ENCODE measurements at places on chromosomes 12 and 14. TPM values are rescaled to one million over a fixed set of nuclear protein-coding genes. Genes with fewer than 3 reads are reported as not detected.

Gene COX8C
- not detected for polyA plus RNA-seq

Gene TESPA1
- 2.1 TPM for polyA plus RNA-seq

DNA sequence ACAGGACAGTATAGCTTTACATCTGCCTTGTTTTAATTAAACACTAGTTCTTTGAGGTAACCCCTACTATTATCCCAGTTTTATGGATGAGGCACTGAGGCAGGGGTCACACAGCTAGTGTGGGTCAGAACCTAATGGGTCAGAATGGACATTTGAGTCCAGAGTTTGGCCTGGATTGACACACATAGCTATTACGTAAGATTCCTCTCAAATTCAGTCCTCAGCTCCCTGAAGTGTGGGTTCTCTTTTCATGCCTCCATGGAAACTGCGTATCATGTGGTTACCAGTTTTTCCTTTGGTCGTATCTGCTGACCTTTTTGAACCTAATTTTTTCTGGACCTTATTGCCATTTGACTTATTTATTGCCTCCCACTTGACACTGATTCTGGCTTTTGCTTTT is 40.4 kb downstream of the PSEN1 start:
- no peak for DNase-seq

GRCh38 chr14:91417983-91418386 is 365 bp upstream of the CCDC88C start:
- peak; percentile 86 for DNase-seq

All from K562 (cell line).